GM23338 (cell line): ENCODE measurements at places on chromosomes 11 and 22.
A peak's percentile ranks its signal among the peaks of the same experiment; 100 is the strongest.

GRCh38 chr11:67441098-67441563 lies 2.1 kb downstream of the CORO1B start:
- no peak for DNase-seq

- no peak for DNase-seq
Measured at GRCh38 chr11:117073539-117073938, 24.7 kb downstream of the SIK3 start.

DNA sequence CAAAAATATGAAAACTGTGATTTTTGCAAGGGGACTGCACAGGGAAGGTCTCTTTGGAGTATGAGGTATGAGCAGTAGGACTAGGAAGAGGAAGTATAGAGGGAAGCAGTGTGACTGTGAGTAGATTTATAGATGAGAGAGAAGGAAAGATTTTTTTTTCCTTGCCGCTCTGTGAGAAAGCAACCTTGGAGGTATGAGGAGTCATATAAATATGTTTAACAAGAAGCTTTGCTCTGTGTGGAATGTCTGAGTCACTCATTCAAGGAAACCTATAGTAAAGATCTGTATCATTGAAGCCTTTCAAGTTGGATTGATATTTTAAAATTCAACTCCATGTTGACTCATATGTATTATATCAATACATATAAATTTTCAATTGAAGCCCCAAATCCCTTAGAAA lies 26.2 kb downstream of the DNHD1 start:
- DNase-seq: no peak

GRCh38 chr22:35549328-35549727 lies 8.7 kb downstream of the RASD2 start:
- DNase-seq: no peak

DNA sequence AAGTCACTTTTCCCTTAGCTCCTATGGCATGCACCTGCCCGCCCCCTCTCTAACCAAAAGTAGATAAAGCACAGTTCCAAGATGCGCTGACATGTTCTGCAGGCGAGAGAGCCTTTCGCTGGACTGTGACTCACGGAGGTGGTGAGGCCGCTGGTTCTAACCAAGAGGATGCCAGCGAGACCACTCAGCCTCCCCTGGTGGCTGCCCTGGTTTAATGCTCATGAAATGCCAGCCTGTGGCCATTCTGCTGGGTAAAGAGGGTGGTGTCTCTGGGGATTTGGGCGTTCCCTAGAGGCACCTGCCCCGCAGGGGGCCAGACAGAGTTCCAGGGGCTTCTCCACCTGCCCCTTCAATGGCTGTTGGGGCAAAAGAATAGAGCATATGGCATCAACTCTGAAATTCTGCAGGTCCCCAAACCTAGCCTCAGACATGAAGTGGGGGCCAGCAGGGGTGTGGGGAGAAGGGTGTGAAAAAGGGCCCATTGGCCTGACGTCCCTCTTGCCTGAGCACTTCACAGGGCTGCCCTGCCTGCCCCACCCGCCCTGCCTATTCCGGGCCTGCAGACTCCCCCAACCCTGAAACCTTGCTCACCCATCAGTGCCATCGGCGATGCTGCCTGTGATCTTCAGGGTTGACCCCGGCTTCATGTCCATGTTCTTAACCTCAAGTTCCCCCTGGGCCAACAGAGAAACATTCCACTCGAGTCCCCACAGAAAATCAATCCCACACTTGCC lies 8.5 kb downstream of the LGALS2 start:
- peak; percentile 36 for DNase-seq

DNA sequence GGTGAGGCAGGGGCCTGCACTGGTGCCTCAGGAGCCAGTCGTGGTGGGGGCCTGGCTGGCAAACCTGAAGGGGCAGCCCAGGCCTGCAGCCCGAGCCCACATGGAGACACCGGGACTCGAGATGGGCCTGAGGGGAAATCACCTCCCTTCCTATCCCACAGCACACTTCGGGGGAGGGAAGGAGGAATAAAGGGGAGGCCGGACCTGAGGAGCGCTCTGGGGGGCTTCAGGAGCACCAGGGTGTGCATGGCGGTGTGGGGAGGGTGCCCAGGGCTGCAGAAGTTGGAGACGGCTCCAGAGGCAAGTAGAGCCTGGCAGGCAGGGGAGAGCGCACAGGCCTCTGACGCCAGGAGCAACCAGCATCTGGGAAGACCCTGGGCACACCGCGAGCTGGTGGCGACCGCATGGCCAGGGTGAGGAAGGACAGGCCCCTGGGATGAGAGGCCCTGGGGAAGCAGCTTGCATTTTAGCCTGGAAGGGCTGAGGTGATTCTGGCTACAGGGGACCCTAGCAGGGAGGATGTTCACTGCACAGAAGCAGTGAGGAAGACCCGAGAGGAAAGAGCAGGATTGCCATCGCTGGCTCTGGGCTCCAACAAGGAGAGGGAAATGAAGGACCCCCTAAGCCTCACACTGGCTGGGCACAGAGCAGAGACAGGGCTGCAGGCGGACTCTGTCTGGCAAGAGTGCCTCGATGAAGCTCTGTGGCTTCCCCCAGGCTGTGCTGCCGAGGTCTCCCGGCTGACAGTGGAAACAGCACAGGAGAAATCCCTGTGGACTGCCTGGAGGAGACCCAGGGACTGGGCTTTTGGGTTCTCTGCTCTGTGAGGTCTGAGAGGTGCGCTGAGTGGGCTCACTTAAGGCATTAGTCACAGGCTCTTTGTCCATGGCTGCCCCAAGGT lies 457.7 kb downstream of the BRD1 start:
- DNase-seq: no peak

DNA sequence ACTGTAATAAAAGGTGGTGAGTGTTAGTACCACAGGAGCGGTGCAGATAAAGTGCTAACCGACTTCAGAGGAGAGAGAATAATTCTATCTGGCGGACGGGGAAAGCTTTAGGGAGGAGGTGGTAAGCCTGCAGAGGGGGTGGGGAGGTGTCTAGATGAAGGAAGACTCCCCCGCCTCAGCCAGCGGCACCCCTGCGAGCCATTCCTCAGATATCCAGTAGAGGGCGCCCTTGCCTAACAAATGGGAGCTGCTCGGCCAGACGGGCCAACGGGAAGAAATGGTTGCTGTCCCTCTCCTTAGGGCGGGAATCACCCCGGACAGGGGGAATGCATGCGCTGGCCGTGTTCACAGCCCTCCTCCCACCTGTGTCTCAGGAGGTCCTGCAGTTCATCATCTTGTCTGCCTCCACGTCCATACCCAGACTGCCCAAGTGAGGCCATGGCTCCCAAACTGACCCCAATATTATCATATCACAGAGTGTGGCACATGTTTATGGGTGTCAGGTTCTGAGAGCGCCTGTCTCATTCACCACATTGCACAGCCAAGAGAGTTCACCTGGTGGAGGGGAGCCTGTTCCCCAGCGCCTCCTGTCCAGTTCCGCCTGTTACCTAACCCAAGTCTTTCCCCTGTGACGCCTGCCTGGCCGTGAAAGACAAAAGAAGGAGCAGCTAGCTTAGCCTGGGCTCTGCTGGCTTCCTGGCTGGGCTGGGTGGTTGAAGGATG lies 85.5 kb downstream of the ST3GAL4 start:
- peak; percentile 91 for DNase-seq

DNA sequence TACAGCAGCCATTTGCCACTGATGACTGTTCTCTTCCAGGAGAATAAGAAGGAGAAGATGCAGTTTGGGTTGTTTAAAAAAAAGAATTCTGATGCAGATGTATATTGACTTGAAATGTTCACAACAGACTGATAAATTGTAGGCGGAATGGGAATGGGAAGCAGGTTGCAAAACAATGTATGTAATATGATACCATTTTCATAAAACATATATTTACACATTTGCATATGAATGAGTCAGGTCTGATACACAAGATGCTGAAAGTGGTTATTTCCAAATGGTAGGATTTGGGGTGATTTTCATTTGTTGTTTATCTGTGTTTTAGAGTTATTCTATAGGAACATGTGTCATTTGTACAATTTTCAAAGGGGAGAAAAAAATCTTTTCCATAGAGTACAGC lies 9.0 kb upstream of the RCN1 start:
- no peak for DNase-seq

- no peak for DNase-seq
Measured at GRCh38 chr11:118054712-118055640, 21.9 kb upstream of the TMPRSS4 start.

- DNase-seq: peak; percentile 64
Measured at GRCh38 chr11:1087961-1088926, 13.6 kb downstream of the MUC2 start.

DNA sequence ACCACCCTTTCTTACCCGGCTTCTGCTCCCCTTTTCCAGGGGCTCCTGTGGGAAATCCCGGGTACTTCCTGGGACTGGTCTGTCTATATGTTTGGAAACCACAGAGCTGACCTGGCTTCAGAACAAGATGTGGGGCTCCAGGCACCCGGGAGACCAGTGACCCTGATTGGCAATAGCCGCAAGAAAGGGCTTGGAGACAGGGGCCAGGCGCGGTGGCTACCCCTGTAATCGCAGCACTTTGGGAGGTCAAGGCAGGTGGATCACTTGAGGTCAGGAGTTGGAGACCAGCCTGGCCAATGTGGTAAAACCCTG lies 3.2 kb upstream of the NEAT1 start:
- no peak for DNase-seq

GRCh38 chr11:65892661-65893317 lies 2.3 kb downstream of the CCDC85B start:
- DNase-seq: no peak

- no peak for DNase-seq
Measured at GRCh38 chr11:96680211-96681018, 290.6 kb downstream of the JRKL start.

- DNase-seq: no peak
Measured at GRCh38 chr11:84724256-84724655, 902.9 kb downstream of the DLG2 start.

- no peak for DNase-seq
Measured at GRCh38 chr11:104001561-104002056, 34.8 kb upstream of the DDI1 start.

DNA sequence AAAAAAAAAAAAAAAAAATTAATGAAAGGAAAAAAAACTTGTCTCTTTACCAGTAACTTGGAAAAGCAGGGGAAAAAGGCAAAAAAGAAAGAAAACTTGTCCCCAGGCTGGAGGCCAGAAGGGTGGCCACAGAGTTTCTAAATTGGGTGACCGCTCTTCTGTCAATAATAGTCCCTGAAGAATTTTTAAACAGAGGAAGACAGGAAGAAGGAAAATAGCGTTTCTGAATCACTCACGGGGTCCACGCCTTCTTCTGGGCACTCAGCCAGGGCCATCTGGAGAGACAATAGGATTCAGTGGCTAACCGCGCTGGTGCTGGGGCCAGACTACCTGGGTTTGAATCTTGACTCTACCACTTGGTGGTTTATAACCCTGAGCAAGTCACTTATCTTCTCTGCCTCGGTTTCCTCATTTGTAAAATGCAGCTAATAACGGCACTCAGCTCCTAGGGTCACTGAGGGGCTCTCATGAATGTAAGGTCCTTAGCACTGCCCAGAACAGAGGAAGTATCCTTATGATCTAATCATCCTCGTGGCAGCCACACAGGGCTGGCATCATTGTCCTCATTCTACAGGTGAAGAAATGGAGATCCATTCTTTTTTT lies 7.0 kb downstream of the C11orf86 start:
- DNase-seq: no peak

GRCh38 chr11:117220568-117220967 lies 11.3 kb downstream of the PCSK7 start:
- no peak for DNase-seq

DNA sequence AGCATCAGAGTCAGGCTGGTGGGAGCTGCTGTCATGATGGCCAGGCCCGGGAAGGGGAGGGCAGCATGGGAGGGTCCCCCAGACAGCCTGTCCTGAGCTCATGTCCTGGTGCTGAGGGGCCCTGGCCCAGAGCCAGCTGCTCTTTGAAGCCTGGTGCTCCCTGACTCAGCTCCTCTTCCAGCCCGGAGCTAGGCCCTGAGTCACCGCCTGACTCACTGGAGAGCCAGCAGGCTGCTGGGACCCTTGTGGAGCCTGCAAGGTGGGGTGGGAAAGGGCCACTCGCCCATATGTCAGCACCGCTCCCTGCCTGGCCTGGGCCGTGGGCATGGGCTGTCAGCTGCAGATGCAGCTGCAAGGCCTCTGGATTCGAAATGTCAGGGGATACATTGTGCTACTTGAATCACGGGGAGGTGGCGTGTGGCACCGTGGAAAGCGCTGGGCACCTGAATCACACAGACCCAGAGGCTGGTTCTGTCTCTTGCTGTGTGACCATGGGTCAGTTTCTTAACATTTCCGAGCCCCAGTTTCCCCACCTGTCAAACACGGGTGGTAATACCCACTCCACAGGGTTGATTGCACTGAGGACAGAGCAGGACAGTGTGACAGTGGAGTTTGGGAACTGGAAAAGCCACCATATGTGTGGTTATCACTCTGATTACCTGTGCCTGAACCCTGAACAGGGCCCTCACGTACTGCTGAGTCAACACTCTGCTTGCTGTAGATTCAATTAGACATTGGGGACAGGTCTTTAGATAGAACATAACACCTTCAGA lies 4.4 kb downstream of the CACNA1I start:
- no peak for DNase-seq

GRCh38 chr11:69638941-69639681 lies 1.8 kb upstream of the CCND1 start:
- peak; percentile 99 for DNase-seq

- peak; percentile 23 for DNase-seq
Measured at GRCh38 chr11:16603245-16603644, 135.2 kb upstream of the C11orf58 start.

- DNase-seq: no peak
Measured at GRCh38 chr22:24796056-24796455, 10.0 kb upstream of the SGSM1 start.

DNA sequence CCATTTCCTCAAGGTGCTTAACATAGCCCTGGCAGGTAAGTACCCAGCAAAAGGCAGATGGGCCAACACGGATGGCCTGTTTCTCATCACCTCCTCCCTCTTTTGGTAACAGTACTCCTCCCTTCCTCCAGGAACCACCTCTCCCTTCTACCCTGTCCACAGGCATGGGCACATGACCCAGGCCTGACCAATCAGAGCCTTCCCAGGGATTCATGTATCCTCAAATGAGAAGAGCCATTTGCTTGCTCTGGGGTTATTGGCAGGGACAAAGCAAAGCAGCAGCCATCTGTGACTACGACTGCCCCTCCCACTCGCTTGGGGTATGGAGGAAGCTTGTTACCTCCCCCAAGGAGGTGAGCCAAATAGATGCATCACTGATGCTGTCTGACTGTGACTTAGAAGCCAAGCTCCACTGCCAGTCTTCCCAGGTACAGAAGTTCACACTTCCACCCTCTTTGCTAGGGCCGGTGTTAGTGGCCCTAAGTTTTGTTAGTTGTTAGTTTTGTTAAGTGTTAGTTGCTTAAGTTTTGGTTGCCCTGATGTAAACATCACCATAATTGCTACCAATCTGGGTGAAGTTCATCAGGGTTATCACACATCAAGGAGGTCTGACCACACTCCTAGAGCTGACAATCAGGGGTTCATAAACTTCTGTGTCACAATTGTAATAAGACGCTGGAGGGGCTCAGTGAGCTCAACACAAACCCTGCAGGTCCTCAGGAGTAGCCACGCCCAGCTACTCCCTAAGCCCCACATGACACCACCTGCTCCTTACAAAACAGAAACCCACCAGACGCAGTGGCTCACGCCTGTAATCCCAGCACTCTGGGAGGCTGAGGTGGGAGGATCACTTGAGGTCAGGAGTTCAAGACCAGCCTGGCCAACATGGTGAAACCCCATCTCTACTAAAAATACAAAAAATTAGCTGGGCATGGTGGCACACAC lies 57.3 kb downstream of the ARFGAP3 start:
- DNase-seq: peak; percentile 63

- no peak for DNase-seq
Measured at GRCh38 chr22:49525801-49526535, 301.7 kb downstream of the BRD1 start.
